Adrenal gland (tissue), 19 donors: ENCODE measurements at places on chromosomes 7 and 10. TPM values are rescaled to one million over a fixed set of nuclear protein-coding genes. Genes with fewer than 3 reads are reported as not detected.
A peak's percentile ranks its signal among the peaks of the same experiment; 100 is the strongest.

DNA sequence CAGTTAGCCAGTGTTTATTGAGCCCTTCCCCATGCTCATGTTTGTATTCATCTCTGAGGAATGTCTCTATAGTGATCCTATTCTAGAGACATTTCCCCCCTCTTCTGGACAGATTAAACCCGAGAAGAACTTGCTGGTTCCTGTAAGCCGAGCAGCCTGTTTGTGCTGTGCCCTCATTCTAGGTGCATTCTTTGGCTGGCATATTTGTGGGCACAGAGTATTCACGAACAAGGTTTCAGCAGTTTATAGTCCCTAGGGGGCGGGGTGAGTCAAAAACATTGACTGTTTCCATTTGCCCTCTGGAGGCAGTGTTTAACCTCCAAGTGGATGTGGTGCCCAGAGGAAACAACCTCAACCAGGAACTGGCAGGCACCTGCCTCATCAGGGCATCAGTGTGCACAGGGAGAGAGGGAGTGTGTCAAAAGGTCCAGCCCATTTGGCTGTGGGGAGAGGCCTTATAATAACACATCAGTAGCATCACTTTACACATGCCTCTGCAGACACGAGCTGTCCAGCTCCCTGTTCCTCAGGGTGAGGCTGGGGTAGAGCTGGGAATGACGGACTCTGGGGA is 273.3 kb upstream of the LRGUK start:
- H3K4me3 ChIP-seq: no peak overlapping the region
- no peak for DNase-seq
- no peak overlapping the region for H3K27ac ChIP-seq
- H3K36me3 ChIP-seq: no peaks in the 10 kb centered on the region

- no peaks in the 10 kb centered on the region for H3K27me3 ChIP-seq
- no peak overlapping the region for H3K4me3 ChIP-seq
- no peaks in the 10 kb centered on the region for H3K4me1 ChIP-seq
- no peaks in the 10 kb centered on the region for H3K36me3 ChIP-seq
Observed at GRCh38 chr7:3461923-3462322, 160.9 kb downstream of the SDK1 start.

DNA sequence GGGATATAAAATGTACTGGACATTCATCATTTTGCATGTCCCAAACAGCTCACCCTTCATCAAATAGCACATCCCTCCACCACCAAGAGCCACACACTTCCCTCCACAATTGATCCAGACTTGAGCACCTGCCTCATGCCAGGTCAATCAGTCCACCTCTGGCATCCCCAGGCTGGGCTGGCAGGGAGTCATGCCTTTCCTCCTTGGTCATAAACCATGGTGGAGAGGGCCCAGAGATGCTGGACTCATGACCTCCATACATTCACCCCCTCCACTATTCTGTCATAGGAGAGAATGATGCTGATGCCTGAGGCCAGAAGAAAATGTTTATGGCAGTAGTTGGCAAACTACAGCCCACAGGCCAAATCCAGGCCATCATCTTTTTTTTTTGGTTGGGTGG is 16.1 kb upstream of the GDF10 start:
- H3K27ac ChIP-seq: no peak overlapping the region
- H3K4me1 ChIP-seq: no peaks in the 10 kb centered on the region
- H3K36me3 ChIP-seq: no peaks in the 10 kb centered on the region
- no peaks in the 10 kb centered on the region for H3K27me3 ChIP-seq
- peak; percentile 1 for DNase-seq

DNA sequence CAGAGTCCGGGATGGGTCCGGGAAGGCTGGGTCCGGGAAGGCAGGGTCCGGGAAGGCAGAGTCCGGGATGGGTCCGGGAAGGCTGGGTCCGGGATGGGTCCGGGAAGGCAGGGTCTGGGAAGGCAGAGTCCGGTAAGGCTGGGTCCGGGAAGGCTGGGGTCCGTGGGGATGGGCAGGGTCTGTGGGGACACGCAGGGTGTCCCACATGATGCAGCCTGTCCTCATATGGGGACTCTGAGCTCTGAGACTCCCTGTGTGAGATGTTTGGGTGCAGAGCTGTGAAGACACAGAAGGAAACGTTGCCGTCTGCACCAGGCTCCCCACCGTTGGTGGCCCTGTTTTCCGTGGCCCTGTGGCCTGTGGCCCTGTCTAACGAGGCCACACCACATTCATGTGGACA is 45.7 kb upstream of the ADGRA1 start:
- DNase-seq: no peak
- no peak overlapping the region for H3K27ac ChIP-seq
- H3K36me3 ChIP-seq: no peaks in the 10 kb centered on the region
- H3K4me1 ChIP-seq: no peaks in the 10 kb centered on the region
- no peak overlapping the region for H3K4me3 ChIP-seq

DNA sequence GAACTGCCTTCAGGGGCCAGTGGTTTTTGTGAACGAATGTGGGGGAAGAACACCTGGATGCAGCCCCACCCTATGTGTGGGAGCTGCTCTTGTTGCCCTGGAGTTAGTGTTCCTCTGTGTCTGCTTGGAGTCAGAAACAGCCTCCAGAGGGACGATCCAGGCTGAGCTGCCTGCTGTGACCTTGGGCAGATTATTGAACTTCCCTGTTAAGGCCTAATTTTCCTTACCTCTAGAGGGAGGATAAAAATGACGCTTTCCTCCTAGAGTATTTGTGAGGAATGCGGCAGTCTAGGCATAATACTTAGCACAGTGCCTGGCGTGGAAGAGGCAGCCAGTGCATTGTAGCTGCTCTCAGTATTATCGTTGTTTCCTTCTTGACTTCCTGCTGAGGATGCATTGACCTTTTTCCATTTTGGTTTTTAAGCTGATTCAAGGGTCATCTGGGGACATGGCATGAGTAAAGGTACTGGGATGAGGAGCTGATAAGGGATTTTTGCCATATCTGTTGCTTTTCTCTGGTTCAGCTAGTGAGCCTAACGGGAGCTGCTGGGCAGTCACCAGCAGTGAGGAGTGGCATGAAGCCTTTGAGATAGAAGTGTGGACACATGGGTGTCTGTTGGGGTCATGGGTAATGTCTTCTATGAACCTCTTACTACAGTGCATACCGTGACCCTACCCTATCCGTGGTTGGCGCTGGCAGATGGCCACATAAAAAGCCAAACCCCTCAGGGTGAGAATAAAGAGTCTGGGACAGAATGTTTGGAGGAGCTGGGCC is 6.4 kb downstream of the ZFYVE27 start:
- H3K27ac ChIP-seq: peak overlapping the region; percentile 77
- peaks cover 34% of the 10 kb centered on the region for H3K4me1 ChIP-seq
- H3K27me3 ChIP-seq: no peaks in the 10 kb centered on the region
- H3K4me3 ChIP-seq: no peak overlapping the region
- no peak for DNase-seq

DNA sequence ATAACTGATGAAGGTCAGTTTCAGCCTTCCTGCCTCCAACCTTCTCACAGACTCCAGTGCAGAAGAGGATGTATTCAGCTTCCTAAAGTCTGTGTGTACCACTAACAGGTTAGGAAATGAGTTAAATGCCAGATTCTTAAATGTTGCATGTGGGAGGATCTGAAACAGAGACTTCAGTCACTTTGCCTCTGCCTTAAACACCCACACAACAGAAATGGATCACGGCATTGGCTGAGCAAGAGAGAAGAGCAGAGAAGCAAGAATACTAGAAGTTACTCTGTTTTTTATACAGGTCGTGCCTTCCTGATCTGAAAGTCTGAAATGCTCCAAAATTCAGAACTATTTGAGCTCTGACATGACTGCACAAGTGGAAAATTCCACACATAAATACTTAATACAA is 98.9 kb upstream of the ARHGAP21 start:
- peaks cover 24% of the 10 kb centered on the region for H3K4me1 ChIP-seq
- no peak for DNase-seq
- H3K4me3 ChIP-seq: no peak overlapping the region
- H3K27me3 ChIP-seq: no peaks in the 10 kb centered on the region

GRCh38 chr10:79976999-79977398 is 28.1 kb upstream of the SFTPD start:
- no peaks in the 10 kb centered on the region for H3K36me3 ChIP-seq
- peaks cover 2% of the 10 kb centered on the region for H3K27me3 ChIP-seq
- H3K4me3 ChIP-seq: no peak overlapping the region
- no peak for DNase-seq
- H3K27ac ChIP-seq: no peak overlapping the region
- peaks cover 9% of the 10 kb centered on the region for H3K4me1 ChIP-seq

GRCh38 chr10:61477451-61477850 is 24.3 kb upstream of the TMEM26 start:
- DNase-seq: no peak
- no peaks in the 10 kb centered on the region for H3K27me3 ChIP-seq
- H3K36me3 ChIP-seq: no peaks in the 10 kb centered on the region
- H3K27ac ChIP-seq: no peak overlapping the region
- H3K4me3 ChIP-seq: no peak overlapping the region

- no peak for DNase-seq
- H3K4me1 ChIP-seq: no peaks in the 10 kb centered on the region
- H3K27ac ChIP-seq: no peak overlapping the region
Observed at GRCh38 chr7:139124084-139124914, 14.8 kb upstream of the ZC3HAV1 start.

DNA sequence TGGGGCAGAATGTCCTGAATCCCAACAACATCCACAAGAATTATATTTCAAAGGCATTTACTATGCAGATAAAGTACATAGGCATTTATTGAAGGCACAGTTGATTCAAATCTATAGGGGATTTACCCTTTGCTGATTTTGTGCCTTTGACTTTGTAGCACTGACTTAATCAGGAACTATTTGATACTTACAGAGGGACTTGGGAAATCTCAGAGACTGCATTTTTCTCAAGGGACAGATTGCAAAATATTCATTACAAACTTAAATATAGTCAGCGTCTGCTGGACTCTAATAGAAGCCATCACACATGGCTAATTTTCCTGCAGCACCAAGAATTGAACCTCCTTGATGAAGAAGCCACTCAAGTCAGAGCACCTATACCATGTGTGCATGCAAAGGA is 44.9 kb downstream of the FAS start:
- no peak overlapping the region for H3K27ac ChIP-seq
- peaks cover 10% of the 10 kb centered on the region for H3K4me1 ChIP-seq
- no peak overlapping the region for H3K4me3 ChIP-seq
- H3K36me3 ChIP-seq: no peaks in the 10 kb centered on the region
- DNase-seq: no peak

DNA sequence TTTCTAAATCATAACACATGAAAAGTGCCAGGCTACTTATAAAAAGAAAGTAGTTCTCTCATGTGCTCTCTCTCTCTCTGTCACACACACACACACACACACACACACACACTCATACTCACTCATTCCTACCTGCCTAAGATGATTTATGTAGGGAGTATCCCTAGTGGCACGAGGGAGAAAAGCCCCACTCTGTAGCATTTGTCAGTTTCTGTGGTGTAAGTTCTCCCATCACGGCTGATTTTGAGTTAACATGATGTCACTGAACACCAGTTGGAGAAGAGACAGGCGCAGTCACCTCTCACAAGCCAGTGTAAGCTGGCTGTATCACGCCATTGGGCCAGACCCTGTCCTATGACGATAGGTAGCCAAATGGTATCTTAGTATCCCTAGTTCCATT is 395.4 kb downstream of the SFMBT2 start:
- H3K4me3 ChIP-seq: no peak overlapping the region
- H3K36me3 ChIP-seq: no peaks in the 10 kb centered on the region
- H3K27me3 ChIP-seq: no peaks in the 10 kb centered on the region
- DNase-seq: no peak
- H3K27ac ChIP-seq: no peak overlapping the region

DNA sequence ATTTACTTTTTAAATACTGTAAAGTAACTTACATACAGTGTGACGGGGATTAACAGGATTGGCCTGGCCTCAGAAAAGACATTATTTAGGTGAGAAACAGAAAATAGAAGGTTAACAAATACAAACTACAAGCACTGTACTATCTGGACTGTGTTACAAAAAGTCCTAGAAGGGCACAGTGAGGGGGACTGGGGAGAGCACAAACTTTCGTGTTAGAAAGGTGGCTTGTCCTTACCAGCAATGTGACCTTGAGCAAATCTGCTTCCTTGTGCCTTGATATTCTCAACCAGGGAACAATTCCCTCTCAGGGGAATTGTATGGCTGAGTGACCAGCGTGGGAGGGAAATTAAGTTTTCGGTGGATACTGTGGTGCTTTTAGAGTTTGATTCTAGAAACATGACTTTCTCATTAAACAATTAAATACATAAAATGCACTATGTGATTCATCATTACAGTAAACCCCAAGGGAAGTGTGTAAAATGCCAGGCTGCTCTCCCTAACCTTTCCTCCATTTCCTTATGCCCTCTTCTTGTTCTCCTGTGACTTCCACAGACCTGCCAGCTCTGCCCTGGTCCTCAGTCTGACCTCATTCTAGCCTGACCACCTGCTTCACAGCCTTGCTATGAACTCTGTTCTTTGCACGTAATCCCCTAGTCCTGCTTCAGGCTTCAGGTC is 57.7 kb downstream of the OSBPL3 start:
- H3K27me3 ChIP-seq: no peaks in the 10 kb centered on the region
- no peak overlapping the region for H3K27ac ChIP-seq
- H3K36me3 ChIP-seq: no peaks in the 10 kb centered on the region
- H3K4me1 ChIP-seq: no peaks in the 10 kb centered on the region
- no peak overlapping the region for H3K4me3 ChIP-seq

- no peak overlapping the region for H3K4me3 ChIP-seq
- peak overlapping the region; percentile 57 for H3K27ac ChIP-seq
- no peaks in the 10 kb centered on the region for H3K27me3 ChIP-seq
- peaks cover 27% of the 10 kb centered on the region for H3K4me1 ChIP-seq
- DNase-seq: no peak
- no peaks in the 10 kb centered on the region for H3K36me3 ChIP-seq
Observed at GRCh38 chr7:111112439-111112838, 21.5 kb downstream of the LRRN3 start.

DNA sequence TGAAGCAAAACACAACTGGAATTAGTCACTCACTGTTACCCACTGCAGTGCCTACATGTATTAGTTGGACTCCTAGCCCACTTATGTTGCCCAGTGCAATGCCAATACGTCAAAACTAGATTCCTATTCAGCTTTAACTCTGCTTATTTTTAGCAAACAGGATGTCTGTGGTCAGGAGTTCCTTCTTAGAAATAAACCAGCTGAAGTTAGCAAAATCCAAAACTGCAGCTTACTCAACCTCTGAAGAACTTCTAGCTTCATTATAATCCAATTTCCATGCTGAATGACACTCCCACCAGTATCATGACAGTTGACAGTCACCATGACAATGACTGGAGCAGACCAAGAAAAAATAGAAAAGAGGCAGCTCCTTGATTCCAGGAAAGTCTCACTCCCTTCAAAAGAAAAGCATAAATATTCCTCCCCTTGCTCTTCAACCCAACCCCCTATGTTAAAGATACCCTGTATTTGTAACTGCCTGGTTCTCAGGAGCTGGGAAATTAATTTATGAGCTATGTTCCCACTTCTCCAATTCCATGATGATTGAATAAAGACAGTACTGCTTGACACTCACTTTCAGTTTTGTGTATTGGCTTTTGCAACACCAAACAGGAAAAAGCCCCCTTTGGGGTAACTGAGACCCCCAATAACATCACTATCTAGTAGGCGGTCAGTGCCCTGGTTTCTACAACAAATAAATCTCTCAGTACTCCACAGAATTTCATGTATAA is 327.4 kb downstream of the SORCS1 start:
- H3K36me3 ChIP-seq: no peaks in the 10 kb centered on the region
- H3K27ac ChIP-seq: no peak overlapping the region
- H3K4me3 ChIP-seq: no peak overlapping the region

Gene TMEM229A
- total RNA-seq: 4.4 TPM

Gene HYAL4
- total RNA-seq: not detected

Gene ZCCHC24
- total RNA-seq: 47.9 TPM

Gene OR2A1
- 0.11 TPM for total RNA-seq

Gene HTR5A
- total RNA-seq: not detected

Gene RNF133
- total RNA-seq: 0.57 TPM

Gene DEPP1
- 179 TPM for total RNA-seq

Gene CREB5
- 1.6 TPM for total RNA-seq

Gene MYH16
- total RNA-seq: not detected
